CD8-positive, alpha-beta T cell (primary cell): ENCODE measurements at places on chromosomes 5 and 9.

- DNase-seq, result no peak
Observed at GRCh38 chr5:79754865-79755555, 65.4 kb downstream of the CMYA5 start.

- DNase-seq, result no peak
Observed at GRCh38 chr9:113707953-113708695, 168.0 kb upstream of the ZNF618 start.

- DNase-seq, result no peak
Observed at GRCh38 chr9:20244271-20244670, 378.0 kb downstream of the MLLT3 start.

DNA sequence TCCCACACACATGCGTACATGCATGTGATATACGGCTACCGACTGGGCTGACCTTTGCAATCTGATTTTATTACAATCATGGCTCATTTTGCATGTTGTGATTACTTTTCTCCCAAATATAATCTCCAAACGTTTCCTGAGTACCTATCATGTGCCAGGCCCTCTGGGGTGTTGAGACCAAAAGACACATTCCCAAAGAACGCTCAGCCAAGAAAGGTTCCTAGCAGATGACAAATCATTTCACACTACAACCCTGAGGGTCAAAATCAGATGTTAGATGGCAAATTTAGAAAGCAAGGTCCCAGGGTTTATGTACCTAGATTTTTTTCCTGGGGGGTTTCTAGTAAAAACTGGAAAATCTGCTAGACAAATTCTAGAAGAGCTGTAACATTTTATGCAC is 32.4 kb upstream of the SLC25A51 start:
- DNase-seq, result no peak
